ENCODE measurements at places on chromosomes 6 and 20. TPM values are rescaled to one million over a fixed set of nuclear protein-coding genes. Genes with fewer than 3 reads are reported as not detected.
A peak's percentile ranks its signal among the peaks of the same experiment; 100 is the strongest.

DNA sequence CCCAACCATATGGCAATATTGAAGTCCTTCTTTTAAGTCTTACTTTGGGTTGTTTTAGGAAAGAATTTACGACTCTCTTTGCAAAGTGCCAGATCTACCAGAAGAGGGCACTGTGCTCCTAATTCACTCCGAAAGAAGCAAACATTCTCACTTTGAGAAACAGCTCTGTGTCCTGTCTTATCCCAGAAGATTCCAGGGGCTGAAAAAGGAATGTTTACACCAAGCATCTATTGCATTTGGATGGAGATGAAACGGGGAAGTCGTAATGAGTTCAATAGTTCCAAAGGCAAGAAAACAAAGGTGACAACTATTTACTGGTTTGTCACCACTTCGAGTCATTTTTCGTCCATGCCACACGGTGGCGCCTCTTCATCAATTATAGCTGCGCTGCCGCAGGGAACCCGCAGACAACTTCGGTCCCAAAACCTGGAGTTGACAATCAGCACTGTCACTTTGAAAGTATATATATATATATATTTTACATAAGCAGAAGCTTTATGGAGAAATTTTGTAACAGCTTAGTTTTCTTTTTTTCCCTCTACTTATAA is 121.6 kb downstream of the MOXD1 start:
- peak; percentile 83 for DNase-seq

- DNase-seq, result no peak
These were observed 32.6 kb upstream of the TAB2 start for GRCh38 chr6:149284904-149285303.

DNA sequence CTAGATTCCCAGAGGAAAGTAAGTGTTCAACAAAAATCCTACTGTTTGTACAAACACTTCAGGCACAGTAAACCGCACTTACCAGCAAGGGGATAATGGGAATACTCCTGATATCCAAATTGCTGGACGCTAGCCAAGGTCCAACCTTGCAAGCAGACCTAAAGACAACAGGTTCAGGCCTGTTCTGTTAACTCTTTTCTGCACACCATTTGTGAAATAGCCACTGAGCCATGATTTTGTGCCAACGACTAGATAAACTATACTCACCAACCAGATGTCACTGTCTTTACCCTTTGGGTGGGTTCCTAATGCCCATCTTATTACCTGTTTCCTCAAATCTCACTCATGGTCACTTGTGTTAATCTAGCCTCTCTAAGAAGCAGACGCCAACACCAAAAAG is 43.5 kb downstream of the GOPC start:
- no peak for DNase-seq

DNA sequence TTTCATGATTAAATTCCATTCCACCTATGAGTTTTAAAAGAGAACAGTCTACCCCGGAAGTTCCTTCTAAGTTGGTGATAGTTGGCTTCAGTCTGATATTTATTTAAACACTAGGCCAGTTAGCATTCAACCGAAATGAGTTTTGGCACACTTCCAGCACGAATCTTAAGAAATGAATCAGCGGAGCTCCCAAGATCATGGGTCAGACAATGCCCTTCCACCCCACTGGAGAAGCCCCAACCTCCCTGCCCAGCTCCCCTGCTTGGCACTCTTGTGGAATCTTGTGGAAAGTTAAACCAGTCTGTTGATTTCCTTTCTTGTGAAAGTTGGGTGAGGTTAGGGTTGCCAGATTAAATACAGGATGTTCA is 64.3 kb downstream of the MKKS start:
- DNase-seq, result peak; percentile 18

DNA sequence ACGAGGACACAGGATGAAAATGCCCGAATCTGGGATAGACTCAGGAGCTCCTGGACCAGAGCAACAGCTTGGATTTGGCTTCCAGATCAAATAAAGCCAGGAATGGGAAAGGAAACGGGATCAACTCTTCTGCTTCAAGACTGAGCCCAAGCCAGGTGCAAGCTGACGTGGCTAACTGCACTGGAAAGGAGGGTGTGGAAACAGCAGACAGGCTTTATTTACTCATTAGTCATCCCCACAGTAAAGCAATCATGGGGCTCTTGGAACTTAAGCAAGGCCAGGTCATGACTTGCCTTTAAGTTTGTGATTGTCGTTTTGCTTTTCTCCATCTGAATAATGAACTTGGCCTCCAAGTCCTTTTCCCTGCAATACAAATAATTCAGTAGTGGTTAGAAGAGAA is 45.2 kb downstream of the KIF16B start:
- peak; percentile 93 for DNase-seq

DNA sequence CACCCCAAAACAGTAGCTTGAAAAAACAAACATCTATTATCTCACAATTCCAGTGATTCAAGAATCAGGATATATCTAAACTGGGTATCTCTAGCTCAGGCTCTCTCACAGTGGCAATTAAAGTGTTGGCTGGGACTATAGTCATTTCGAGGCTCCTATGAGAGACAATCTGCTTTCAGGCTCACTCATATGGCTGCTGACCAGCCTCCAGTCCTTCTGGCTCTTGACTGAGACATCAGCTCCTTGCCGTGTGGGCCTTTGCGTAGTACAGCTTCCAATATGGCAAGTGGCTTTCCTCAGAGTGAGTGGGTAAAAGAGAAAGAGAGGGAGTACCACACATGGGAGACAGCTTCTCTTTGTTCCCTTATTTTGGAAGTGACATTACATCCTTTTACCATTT is 327.2 kb downstream of the CENPW start:
- DNase-seq, result no peak

DNA sequence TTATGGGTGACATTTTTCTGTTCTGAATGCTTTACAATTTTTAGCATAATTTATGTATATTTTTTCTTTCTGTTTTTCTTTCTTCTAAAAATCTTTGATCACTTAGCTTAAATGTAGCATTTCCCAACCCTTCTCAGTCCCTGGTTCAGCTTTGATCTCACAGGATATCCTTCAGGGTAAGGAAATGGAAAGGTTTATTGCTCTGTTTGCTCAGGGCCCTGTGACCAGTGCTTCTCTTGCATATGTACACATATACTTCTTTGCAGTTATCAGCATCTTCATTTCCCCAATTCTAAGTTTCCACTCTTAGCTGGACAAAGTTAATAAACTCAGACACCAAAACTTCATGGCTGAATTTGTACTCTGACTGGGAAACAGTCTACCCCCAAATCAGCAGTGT is 30.6 kb downstream of the TMEM74B start:
- DNase-seq, result no peak

- no peak for DNase-seq
These were observed 1057.6 kb downstream of the KIF16B start for GRCh38 chr20:15515691-15516090.

- DNase-seq, result no peak
These were observed 95.4 kb downstream of the WASF1 start for GRCh38 chr6:110083875-110084585.

DNA sequence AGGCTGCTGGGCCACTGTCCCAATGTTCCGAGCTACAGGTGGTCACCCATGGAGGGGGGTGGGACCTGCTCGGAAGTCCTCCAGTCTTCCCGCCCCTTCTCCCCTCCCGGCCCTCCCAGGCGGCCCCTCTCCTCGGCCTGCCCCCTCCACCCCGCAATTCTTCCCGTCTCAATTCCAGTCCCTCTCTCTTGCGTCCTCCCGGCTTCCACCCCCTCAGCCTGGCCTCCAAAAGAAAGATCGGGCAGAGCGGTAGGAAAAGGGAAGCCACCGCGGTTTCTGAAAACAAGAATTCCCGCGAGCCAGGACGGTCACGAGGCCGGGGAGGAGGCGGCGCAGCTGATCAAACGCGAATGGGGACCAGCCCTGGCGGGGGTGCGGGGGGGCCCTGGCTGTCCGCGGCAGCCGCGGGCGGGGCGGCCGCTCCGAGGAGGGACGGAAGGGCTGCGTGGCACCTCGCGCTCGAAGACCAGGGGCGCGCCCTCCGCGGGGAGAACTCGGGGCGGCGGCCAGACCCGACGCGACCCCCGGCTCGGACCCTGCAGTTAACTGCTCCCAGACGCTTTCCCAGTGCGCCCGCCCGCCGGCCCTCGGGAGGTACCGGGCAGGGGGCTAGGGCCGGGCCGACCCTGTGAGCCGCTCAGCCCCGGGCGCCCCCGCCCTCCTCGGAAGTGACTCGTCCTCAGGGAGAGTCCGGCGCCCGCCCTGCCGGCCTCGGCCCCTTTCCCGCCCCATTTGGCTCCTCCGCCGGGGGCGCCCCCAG is 1.0 kb downstream of the PXDC1 start:
- peak; percentile 86 for DNase-seq

DNA sequence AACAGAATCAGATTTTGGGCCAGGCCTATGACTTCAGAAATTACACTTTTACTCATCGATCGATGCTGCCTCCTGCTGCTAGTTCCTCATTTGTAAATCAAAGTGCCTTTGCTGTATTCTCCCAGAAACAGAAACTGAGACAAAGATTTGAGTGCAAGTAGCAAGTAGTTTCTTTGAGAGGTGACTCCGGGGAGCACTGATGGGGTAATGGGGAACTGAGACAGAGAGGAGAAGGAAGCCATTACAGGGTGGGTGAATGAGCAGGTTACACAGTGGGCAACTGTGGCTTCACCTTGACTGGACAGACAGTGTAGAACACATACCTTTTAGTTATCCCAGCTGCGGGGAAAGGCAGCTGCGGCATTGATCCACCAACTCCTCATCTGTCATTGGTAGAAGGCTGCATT is 9.7 kb upstream of the CD40 start:
- no peak for DNase-seq

GRCh38 chr20:32411955-32412706 is 54.0 kb downstream of the ASXL1 start:
- DNase-seq, result no peak

GRCh38 chr6:111950661-111951496 is 77.6 kb upstream of the FYN start:
- peak; percentile 74 for DNase-seq

GRCh38 chr6:166942393-166943168 is 13.8 kb downstream of the RNASET2 start:
- no peak for DNase-seq

- DNase-seq, result no peak
These were observed 46.7 kb upstream of the SUPT3H start for GRCh38 chr6:45424451-45424861.

DNA sequence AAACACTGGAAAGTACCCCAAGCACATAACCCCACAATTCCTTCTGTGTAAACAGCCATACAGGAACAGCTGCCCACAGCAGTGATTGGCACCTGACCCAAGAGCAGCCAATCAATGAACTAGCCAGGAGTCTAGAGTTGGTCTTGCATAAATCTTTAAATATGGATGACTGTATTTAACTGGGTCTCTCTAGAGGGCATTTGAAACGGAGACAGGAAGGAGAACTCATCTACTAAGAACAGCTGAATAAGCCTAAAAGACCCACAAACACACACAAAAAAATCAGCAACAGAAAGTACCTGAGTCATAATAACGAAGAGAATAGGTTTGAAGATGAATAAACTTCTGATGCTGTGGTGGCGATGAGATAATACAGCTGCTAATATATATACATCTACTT is 49.0 kb upstream of the ASF1A start:
- DNase-seq, result peak; percentile 60

- no peak for DNase-seq
These were observed 102.6 kb upstream of the MLN start for GRCh38 chr6:33906439-33906838.

DNA sequence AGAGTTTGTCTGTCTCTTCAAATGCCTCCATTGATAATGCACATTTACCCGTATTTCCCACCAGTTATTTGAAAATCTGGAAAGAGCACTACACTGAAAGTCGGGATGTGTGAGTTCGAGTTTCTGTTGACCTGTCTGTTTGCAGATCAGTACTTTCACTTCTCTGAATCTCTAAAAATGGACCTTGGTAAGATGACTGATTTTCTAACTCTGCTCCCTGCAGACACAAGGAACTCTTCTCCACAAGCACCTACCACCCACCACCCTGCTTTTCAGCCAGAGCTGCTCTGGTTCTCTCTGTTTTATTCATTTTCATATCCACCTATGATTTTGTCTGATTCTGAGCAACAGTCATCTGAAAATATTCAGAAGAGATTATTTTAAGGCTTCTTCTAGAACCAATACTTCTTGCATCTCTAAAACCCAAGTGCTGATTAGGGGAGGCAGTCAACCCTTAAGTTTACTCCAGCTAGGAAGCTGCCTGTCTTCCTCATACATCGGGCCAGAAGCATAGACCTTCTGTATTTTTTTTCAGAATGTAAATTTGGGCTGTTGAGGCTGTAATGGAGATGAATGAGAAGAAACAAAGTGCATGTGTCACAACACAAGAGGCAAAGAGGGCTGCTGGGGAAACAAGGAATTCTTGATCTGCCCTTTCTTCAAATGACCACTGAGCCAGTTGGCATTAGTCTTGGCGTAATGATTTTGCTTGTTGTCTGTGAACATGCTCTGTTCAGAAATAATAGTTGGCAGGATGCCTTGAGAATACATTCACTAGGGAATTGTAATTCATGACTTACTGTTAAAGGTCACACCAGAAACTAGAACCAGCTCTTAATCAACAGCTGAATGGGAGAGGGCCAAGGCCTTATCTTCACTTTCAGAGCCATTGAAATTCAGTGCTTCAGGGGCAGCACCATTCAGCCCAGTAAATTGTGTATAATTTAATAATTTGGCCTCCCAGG is 85.4 kb upstream of the MYLIP start:
- peak; percentile 13 for DNase-seq

GRCh38 chr6:72636215-72636614 is 14.4 kb downstream of the KCNQ5 start:
- no peak for DNase-seq

- no peak for DNase-seq
These were observed 21.0 kb downstream of the MAP3K5 start for GRCh38 chr6:136771306-136771705.

DNA sequence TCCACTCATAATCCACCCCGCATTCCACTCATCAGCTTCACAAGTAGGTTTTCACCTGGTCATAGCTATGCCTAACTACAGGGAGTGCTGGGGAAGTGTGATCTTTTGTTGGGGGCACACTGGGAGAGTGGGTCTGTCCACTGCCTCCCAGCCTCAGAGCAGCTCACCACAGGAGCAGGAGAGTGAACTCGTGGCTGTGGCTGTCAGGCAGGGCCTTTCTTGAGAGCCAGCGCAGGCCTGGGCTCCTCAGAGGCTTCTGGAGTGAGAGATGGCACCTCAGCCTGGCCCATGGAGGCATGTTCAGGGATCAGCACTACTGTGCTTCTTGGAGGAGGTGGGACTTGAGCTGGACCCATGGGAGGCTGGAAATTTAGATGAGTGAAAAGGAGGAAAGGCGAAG is 4.0 kb upstream of the GNRH2 start:
- no peak for DNase-seq

The AKAP7 gene
- total RNA-seq, result 2.4 TPM

The BHLHE23 gene
- not detected for total RNA-seq

The MEI4 gene
- total RNA-seq, result not detected

The SPATA2 gene
- 4.8 TPM for total RNA-seq

The FILIP1 gene
- 41.5 TPM for total RNA-seq

The BEND6 gene
- 12.0 TPM for total RNA-seq

The BMP2 gene
- total RNA-seq, result 3.7 TPM

The TBX18 gene
- total RNA-seq, result 22.6 TPM

Data from myocyte (in vitro differentiated cells).